ENCODE measurements at places on chromosomes 2 and 18.

GRCh38 chr2:33645861-33646260, 46.8 kb upstream of the FAM98A start:
- no peak for DNase-seq

- DNase-seq: peak; percentile 50
Measured at GRCh38 chr18:80109676-80110078, 615 bp downstream of the ADNP2 start.

GRCh38 chr2:20682167-20682920, 15.4 kb downstream of the GDF7 start:
- DNase-seq: no peak

GRCh38 chr2:17962876-17963275, 84.4 kb downstream of the KCNS3 start:
- DNase-seq: no peak

GRCh38 chr2:37421686-37422085, 77.3 kb downstream of the QPCT start:
- DNase-seq: no peak

GRCh38 chr18:49241852-49242251, 218.6 kb downstream of the DYM start:
- DNase-seq: no peak

- no peak for DNase-seq
Measured at GRCh38 chr2:133791191-133791590, 222.9 kb upstream of the NCKAP5 start.

DNA sequence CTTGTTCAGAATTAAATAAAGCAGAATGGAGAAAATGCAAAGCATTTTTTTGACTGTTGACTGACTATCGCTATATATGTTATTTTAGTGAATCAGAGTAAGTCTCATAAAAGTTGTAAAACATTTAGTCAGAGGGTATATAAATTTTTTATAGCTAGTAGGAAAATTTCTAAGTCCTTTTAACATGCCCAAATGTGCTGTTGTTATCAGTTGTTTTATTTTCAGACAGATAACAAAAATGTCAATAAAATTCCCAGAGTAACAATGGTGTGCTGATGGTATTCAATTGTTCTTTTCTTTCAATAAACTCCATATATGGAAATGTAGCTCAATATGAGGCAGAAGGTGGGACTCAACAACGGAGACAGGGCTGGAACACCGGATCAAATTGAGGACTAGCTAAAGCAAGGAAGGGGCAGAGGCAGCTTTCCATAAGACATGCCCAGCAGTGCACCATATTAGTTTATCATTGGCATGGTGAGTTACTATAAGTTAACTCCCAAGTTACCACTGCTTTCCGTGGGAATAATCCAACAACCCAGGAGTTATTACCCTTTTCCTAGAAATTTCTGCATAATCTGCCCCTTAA, 26.6 kb downstream of the GULP1 start:
- DNase-seq: no peak

DNA sequence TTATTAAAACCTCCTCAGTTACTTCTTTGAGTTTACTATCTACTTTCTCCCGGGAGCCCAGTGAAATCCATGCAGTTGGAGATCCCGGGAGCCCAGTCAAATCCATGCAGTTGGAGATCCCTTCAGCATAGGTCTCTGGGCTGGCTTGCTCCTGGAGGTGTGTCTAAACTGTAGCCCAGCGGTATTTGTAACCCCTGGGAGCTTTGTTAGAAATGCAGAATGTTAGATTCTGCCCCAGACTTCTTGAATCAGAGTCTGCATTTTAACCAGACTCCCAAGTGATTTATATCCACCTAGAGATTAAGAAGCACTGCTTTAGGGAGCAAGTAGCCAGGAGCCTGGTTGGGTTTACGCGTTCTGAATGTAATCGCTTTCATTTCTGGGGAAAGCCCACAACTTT, 54.5 kb downstream of the ARHGAP28 start:
- DNase-seq: no peak

- no peak for DNase-seq
Measured at GRCh38 chr18:24584813-24585212, 124.4 kb downstream of the HRH4 start.

DNA sequence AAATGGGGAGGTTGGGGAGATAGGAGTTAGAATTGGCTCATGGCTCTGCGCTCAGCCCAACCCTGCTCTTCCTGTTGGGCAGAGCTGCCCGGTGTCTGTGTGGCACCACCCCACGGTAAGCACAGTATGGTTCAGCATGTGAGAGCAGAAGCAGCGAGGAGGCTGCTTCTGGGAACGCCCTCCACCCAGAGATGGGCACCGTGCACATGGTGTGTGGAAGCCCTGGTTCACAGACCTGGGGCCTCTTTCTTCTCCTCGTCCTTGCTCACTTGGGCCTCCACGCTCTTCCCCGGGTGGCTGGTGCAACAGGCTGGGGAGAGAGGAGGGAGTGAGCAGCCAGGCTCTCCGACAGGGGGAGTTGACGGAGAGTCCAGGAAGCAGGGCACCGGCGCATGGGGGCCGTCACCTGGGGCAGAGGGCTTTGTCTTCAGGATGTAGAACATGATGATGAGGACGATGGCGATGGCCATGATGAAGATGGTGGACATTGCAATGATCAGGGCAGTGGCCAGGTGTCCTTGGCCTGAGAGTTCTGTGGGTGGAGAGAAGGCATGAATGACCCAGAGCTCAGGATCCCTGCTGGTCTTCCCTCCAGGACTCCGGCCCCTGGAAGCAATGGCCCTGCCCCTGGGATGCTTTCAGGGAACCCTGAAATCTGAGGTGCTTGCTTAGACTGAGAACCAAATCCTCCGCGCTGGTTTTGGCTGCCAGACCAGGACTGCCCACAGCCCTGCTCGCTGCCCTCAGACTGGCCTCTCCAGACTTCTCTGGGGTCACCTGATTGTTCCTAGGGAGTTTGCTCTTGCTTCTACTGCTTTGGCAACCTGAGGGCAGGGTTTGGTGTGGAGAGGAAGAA, 78.3 kb downstream of the EDAR start:
- DNase-seq: no peak

DNA sequence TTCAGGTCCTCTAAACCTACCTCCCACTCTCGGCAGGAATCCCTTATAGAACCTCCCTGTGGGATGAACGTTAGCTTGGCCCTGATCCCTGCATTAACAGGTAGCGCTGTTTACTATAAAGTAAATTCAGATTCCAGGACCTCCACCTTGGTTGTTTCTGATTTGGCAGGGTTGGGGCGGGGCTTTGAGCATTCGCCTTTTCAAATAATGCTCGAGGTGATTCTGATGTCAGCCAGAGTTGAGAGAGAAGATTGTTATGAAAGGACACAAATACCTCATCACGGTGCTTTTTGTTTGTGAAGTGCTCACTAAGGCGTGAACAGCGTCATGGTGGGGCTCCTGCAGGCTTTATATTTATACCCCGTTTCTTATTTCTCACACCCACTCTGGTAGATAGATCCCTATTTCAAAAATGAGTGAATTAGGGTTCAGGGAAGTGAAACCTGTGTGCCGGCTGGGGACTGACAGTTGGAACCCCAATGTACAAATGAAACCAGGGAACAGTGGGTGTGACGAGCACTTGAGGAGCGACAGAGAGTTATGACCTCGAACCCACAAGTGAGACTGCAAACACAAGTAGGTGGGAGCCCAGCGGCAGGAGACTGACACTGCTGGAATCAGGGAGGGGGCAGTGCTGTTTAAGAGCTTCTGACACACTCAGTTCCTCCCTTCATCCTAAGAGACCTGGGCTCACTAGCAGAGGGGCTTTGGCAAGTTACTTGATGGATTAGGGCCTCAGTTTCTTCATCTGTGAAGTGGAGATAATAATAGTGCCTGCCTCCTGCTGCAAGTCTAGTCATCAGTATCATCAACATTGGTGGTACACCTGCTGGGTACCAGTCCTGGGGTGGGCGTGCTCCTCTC, 14.2 kb upstream of the CXCR4 start:
- DNase-seq: peak; percentile 86

DNA sequence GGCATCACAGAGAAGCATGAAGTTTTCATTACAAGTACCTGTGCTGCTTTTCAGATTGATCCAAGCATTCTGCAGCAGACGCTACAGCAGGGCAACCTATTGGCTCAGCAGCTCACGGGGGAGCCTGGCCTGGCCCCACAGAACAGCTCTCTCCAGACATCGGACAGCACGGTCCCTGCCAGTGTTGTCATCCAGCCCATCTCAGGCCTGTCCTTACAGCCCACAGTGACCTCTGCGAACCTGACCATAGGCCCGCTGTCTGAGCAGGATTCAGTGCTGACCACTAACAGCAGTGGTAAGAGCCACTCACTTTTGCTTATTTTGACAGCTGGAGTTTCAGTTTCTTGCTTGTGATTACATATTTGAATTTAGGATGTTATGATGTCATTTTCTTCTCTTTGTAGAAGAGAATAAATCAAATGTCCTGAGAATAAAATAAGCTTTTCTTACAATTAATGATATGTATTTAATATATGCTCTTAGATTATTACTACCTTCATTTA, 104.9 kb downstream of the ZNF236 start:
- no peak for DNase-seq

DNA sequence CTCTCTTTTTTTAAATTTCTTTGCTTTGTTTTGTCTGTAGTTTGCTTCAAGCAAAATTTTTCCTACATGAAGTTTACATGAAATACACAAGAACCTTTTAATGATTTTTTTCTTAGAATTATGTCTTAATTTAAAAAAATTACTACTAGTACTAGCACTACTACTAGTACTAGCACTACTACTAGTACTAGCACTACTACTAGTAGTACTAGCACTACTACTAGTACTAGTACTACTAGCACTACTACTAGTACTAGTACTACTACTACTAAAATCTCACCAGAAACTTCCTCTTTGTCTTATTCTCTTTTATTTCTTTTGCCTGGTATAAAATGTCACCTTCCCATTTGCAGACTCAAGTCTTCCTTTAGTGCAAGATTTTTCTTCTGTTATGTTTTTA, 71.1 kb downstream of the PTH2R start:
- DNase-seq: no peak

DNA sequence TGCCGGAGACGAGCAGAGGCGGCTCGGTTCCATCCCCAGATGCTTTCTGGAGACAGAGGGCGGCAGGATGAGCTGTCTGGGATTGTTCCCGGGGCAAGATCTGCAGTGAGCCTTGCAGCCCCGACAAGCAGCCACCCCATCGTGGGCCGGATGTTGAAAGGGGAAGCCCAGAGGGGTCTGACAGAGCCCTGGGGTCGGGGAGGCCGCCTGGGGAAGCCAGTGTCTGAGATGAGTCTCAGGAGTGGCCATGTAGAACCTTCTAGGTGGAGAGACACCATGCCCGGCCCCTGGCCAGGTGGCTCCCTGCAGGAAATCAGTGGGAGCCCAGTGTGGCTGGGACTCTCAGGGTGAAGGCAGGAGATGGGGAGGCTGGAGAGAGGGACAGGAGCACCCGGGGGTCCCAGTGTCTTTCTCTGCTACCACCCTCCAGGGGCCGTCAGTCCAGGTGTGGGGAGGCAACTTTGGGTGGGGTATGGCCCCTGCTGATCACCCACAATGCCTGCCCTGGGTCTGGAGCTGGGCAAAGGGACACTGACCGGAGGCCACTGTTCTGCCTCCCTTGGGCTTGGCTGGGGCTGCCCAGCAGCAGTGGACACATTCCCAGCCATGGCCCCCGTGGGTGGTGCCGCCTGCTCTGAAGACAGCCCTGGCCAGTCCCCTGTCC, 128.3 kb upstream of the HS6ST1 start:
- no peak for DNase-seq

GRCh38 chr2:18238209-18238608, 322.2 kb downstream of the RDH14 start:
- no peak for DNase-seq

GRCh38 chr18:61546590-61546989, 213.4 kb downstream of the CDH20 start:
- DNase-seq: no peak

DNA sequence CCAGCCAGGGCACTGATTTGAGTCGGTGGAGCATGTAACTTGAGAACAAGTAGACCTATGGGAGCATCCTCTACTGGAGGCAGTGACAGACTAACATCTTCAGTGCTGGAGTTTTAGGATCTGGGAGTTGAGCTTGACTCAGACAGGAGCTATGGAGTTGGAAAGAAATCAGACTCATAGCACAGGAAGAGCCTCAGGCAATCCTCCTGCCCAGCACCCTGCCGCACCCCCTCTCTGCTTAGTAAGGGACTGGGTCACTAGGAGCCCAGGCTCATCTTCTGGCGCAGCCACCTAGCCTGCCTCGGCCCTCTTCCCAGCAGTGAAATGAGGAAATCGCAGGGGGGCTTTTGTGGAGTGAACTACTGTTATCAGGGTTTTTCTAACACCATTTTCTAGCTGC, 3.6 kb downstream of the ARID5A start:
- no peak for DNase-seq

- no peak for DNase-seq
Measured at GRCh38 chr2:159000072-159000471, 31.6 kb downstream of the TANC1 start.

- no peak for DNase-seq
Measured at GRCh38 chr2:168116448-168116847, 130.9 kb downstream of the STK39 start.

DNA sequence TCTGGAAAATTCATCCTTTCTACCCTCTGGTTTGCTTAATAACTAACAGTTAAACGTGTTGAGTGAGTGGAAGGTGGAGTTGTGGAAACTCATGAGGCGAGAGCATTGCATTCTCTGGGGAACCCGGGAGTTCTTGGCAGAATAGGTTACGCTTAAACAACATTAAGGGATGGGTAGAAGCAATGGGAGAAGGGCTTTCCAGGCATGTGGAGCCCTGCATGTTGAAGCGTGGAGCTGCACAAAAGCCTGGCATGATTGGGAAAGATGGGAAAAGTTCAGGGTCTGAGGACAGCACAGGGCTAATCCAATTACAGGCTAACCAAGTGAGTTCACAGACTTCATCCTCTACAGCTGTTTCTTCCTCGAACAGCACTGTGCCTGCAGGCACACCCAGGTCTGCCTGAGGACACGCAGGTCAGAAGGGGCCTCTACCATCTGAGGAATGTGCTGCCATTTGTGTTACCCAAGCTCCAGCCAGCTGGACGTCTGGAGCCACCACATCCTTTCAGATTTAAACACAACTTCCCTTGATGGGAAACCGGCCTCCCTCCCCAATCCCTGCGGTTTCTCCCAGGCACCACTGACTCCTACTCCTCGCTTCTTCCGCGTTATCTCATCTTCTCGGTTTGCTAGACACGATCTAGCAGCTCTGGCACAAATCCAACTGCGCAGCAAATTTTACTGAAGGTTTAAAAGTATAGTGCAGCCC, 164.2 kb downstream of the ANTXR1 start:
- no peak for DNase-seq

- DNase-seq: no peak
Measured at GRCh38 chr2:9640403-9641104, 9.8 kb upstream of the YWHAQ start.

DNA sequence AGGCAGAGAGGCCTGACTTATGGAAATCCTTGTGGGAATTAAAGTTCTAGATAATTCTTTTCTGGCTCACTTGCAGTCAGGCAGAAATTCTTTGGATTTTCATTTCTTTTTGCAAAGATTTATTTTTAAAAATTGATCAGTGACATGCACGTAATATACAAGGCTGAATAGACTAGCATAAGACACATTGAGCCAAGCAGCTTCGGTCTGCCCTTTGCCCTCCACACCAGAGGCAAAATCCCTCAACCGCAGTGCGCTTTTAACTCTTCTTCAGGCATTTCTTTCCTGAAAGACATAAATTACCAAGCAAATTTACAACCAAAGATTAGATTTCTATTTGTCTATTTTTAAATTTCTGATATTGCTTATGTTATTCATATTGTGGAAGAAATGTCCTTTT, 227.9 kb downstream of the LOXHD1 start:
- DNase-seq: no peak

GRCh38 chr18:22977847-22978701, 44.9 kb downstream of the RBBP8 start:
- DNase-seq: peak; percentile 11

GRCh38 chr2:119463990-119464389, 32.3 kb downstream of the TMEM37 start:
- DNase-seq: no peak

GRCh38 chr2:35526741-35527140, 828.8 kb upstream of the CRIM1 start:
- DNase-seq: no peak

Data from GM06990 (cell line).